ENCODE measurements at places on chromosomes 12 and 14.
A peak's percentile ranks its signal among the peaks of the same experiment; 100 is the strongest.

DNA sequence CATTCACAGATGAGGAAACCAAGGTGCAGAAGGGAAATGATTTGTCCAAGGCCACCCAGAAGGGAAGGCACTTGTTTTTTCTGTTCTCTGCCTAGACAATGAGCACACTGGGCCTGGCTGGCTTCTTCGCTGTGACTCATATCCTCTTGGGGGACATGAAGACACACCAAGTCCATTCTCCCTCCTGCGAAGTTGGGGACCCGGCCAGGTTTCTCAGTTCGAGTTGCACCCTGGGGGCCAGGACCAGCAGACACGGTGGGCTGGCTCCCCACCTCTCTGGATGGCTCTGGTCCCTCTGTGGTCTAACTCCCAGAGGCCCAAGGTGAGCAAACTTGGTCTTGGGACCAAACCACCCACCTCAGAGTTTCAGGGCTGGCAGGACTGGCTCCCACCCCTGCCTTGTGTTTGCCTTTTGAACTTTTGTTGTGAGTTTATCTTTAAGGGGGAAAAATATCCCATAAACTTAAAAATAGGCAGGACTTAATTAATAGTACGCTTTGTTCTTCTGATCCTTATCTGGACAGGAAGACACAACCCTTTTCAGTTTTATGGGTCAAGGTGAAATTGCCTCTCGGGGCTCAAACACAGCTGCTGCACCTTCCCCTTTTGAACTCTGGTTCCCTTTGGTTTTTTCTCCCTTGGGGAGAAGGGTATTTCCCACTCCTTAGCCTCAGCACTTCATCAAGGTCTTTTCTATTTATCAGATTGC is 9.0 kb upstream of the MLEC start:
- no peak for DNase-seq

DNA sequence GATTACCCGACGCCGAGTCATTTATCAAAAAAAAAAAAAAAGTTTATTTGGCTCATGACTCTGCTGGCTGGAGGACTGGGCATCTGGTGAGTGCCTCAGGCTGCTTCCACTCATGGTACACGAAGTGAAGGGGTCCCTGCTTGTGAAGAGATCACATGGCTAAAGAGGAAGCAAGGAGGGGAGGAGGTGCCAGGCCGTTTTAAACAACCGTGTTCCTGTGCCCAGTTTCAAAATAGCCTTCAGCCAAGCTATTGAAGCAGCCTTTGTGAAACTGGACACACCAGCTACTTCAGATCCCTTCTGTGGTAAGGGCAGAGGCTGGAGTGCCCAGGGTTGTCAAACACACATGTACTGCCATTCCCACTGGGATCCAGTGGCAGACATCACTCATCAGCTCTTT is 7.6 kb downstream of the POP5 start:
- DNase-seq: no peak

DNA sequence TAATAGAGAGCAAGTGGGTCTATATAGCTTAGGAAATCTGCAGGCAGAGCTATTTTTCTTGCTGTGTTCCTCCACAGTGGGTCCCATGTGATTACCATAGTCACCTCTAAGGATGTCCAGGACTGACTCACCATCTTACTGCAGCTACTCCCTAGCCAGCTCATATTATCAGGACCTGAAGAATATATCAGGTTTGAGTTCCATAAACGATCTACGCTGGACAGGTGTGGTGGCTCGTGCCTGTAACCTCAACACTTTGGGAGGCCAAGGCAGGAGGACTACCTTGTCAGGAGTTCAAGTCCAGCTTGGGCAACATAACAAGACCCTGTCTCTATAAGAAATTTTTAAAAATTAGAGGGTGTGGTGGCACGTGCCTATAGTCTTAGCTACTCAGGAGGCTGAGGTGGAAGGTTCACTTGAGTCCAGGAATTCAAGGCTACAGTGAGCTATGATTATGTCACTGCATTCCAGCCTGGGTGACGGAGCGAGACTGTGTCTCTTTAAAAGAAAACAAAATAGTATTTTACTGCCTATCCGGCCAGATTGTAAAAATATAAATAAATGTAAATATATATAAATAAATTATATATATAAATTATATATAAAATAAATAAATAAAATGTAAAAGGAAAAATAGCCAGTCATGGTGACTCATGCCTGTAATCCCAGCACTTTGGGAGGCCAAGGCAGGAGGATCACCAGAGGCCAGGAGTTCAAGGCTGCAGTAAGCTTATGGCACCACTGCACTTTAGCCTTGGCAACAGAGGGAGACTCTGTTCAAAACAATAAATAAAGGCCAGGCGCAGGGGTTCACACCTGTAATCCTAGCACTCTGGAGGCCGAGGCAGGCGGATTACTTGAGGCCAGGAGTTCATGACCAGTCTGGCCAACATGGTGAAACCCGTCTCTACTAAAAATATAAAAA is 6.9 kb upstream of the SPRYD4 start:
- no peak for DNase-seq

DNA sequence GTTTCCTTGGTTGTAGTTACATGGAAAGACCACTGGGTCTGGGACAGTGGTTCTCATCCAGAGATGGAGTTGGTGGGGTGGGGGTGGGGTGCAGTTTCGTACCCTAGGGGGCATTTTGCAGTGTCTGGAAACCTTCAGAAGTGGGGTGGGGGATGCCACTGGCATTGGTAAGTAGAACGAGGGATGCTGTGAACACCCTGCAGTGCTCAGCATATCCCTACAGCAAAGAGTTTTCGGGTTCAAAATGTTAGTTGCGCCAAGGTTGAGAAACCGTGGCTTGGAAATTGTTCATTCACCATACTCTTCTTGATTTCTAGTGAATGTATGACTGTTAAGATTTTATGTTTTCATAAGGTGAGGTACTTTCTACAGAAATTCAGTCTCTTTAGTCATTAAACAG is 28.7 kb downstream of the TRAF3 start:
- DNase-seq: no peak

DNA sequence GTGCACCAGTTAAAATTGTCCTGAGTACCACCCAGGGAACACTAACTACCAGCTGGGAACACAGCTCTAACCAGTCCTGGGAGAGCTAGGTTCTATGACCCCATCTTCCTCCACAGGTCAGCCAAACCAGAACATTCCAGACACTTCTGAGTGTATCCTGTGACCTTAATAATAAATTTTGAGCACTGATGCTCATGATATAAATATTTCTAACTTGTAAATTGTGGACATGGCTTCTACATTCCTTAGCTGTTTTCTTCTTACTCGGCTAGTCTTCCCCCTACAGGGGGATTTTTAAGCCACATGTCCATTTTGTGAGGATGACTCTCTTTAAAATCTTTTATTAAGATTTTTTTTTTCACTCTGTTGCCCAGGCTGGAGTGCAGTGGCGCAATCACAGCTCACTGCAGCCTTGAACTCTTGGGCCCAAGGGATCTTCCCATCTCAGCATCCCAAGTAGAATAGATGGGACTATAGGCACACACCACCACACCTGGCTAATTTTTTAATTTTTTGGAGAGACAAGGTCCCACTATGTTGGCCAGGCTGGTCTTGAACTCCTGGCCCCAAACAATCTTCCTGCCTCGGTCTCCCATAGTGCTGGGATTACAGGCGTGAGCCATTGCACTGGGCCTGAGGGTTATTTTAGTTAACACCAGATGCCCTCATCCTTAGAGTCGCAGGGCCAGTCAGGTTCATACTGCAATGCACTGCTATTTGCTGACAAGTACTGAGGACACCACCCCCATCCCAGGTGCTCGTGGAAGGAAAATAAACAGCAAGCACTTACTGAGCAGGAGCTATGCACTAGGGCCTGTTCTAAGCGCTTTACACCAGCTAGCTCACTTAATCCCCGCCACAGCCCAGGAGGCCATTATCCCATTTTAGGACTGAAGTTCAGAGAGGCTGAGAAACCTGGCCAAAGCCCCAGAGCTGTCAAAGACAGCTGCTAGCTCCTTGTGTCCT is 142.6 kb upstream of the NCOR2 start:
- no peak for DNase-seq

GRCh38 chr12:132593938-132594358 is 16.4 kb downstream of the LRCOL1 start:
- DNase-seq: no peak

- no peak for DNase-seq
Measured at GRCh38 chr12:26621932-26622331, 211.1 kb downstream of the ITPR2 start.

DNA sequence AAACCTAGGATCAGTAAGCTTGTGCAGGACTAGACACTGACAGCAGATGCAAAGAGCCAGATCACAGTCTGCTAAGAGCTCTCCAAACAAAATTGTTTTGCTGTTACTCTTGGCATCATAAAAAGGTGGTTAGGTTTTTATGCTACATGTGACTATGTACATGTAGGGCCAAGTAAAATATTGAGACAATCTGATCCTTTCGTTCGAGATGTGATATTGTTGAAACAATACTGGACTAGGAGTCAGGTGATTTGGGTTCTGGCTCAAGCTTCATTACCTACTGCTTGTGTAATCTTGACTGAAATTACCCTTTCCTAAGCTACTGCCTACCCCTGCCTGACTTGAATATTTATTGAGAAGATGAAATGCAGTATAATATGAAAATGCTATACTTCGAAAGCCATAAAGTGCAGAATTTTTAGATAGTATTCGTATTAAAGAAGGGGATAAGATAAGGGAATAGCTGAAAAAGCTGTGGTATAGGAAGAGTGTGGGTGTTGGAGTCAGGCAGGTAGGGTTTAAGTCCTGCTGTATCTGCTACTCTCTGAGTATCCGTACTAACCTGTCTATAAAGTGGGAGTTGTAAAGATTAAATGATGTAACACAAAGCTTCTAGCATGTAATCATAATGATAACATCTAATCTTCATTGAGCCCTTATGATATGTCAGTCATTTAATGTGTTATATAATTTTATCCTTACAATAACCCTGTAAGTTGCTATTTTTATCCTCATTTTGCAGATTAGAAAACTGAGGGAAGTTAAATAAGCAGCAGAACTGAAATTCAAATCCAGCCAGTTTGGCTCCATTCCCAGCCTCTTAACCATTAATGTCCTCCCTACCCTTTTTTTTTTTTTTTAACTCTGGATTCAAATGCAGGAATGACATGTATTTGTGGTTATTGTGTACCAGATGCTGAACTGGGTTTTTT is 38.6 kb upstream of the ATF1 start:
- no peak for DNase-seq

DNA sequence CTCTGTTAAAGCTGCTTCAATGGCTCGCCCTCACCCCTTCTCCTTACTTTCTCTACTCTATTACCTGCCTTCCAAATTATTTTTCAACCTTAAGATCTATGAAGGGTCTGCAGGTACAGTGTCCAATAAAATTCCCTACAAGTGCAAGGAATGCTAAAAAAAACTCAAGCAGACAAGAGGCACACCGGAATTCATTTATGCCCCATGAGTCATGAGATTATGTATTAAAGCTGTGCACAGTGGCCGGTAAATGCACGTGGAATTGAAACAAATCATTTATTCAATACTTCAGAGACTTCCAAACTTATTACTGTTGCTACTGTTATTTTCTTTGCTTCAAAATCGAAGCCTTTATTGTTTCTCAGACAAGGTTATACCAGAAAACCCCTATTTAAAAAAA is 68.4 kb downstream of the ST8SIA1 start:
- no peak for DNase-seq

- no peak for DNase-seq
Measured at GRCh38 chr12:109385339-109386058, 37.8 kb downstream of the MYO1H start.

- DNase-seq: no peak
Measured at GRCh38 chr14:22974530-22975313, 7.6 kb downstream of the AJUBA start.

- DNase-seq: no peak
Measured at GRCh38 chr12:89756585-89757398, 48.2 kb upstream of the ATP2B1 start.

- peak; percentile 15 for DNase-seq
Measured at GRCh38 chr12:124469193-124469888, 98.1 kb downstream of the NCOR2 start.

- DNase-seq: no peak
Measured at GRCh38 chr14:31479027-31479426, 8.8 kb downstream of the GPR33 start.

GRCh38 chr14:37122288-37122687 is 50.1 kb downstream of the SLC25A21 start:
- DNase-seq: no peak

GRCh38 chr14:32621585-32621984 is 292.5 kb downstream of the AKAP6 start:
- no peak for DNase-seq

- DNase-seq: peak; percentile 64
Measured at GRCh38 chr12:25276199-25276937, 25.6 kb upstream of the KRAS start.

DNA sequence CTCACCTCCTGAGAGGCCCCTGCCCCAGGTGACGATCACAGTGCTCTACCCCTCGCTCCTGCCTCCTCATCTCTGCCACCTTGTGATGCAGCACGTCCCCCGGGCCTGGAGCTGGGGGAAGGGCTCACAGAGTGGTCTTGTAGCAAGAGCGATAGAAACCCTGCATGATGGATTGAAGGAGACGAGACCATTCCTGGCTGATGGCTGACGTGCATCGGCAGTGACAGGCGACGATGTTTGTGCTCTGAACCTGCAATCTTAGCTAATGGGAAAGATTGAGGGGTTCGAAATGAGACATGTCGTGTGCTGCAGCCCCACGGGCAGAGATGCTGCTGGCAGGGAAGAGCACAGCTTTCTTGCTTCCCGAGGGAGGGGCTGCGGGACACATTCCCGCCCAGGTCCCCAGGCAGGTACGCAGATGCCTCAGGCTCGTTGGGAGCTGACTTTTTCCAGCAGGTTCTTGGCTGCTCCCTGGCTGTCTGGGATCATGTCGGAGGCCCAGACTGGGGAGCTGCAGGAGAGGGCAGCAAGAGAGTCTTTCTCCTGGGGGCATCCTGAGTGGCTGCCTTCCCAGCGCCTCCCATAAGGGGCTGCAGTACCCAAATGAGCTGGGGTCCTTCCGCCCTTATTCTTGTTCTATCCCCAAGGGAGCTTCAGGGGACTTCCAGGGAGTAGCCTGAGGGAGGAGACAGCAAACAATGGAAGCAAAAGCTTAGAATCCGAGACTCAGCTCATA is 38.7 kb upstream of the GPATCH2L start:
- no peak for DNase-seq

GRCh38 chr12:39772821-39773259 is 153.2 kb upstream of the ABCD2 start:
- DNase-seq: no peak

GRCh38 chr12:42912367-42912766 is 322.8 kb upstream of the PRICKLE1 start:
- DNase-seq: no peak

DNA sequence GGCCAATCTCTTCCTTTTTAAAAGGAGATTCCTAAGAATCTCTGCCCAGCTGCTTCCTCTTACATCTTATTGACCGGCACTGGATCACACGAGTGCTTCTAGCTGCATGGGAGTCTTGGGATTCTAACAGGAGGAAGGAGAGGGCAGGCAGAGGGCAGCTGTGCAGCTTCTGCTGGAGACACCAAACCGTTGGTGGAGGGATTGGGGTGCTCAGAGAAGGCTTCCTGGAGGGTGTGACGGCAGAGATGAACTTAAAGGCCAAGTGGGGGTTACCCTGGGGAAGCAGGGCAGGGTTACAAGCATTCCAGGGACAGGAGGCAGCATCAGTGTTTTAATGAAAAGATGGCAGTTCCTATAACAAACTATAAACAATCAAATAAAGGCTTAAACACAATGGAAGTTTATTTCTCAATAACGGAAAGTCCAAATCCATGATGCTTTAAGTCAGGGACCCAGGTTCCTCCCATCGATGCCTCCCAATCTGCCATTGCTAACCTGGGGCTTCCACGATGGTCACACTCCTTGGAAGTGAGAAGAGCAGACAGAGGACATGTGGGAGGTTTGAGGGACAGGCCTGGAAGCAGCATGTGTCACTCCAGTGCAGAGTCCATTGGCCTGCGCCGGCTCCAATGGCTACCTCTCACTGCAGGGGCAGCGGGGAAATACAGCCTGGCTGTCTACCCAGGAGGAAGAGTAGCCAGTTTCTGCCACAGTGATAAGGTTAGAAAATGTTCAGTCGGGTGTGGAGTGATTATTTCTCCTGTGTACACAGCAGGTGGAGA is 53.1 kb upstream of the DDX11 start:
- no peak for DNase-seq

Data from stimulated activated CD4-positive, alpha-beta T cell treated with anti-CD3 and anti-CD28 coated beads, Interleukin-12 subunit alpha, Interleukin-12 subunit beta, amount 100 ng/mL, for 4 hours (primary cell).